ENCODE measurements at places on chromosomes 4 and X.

DNA sequence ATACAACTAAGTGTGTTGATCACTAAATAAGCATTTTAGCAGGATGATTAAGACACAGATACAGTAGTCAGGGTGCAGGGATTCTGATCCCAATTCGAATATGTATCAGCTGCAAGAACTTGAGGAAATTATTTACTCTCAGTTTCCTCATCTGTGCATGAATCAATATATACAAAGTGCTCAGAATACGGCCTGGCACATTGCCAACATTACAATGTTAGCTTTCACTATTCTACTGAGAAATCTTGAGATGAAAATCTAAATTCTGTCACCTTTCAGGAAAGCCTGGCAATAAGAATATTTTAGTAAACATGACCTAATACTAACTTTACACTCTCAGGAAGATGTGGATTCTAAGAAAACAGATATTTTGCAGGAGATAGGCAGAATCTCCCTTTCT lies 1001.6 kb upstream of the IGFBP7 start:
- no peak for DNase-seq

DNA sequence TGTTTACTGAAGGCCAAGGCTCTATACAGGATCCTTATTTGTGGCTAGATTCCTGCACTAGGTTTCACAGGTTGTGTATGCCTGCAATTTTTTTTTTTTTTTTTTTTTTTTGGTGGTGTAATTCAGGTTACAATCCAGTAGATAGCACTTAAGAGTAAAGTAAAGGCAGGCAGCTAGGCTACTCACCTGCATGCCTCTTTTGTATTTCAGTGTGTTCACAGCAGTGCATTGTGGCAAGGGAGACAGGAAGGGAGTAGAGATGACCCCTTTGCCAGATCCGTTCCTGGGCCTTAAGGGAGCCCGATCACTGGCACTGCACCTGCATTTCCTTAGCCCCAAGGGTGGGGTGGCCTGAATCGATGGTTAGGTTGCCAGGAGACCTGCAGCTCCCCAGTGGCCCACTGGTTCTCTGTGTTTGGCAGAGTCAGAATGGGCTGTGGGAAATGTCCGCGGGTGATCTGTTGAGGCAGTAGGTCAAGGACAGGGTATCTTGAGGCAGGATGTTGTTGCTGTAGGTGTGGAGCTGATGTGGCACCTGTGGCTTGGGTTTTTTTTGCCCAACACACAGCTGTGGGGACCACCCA lies 374.9 kb upstream of the AADAT start:
- no peak for DNase-seq

GRCh38 chr4:10526429-10527222 lies 69.4 kb upstream of the ZNF518B start:
- DNase-seq: no peak

- no peak for DNase-seq
These were observed 548.7 kb downstream of the DACH2 start for GRCh38 chrX:86696951-86697350.

GRCh38 chrX:132393485-132393884 lies 95.4 kb downstream of the MBNL3 start:
- DNase-seq: no peak

GRCh38 chrX:40086569-40087335 lies 11.0 kb downstream of the BCOR start:
- no peak for DNase-seq

DNA sequence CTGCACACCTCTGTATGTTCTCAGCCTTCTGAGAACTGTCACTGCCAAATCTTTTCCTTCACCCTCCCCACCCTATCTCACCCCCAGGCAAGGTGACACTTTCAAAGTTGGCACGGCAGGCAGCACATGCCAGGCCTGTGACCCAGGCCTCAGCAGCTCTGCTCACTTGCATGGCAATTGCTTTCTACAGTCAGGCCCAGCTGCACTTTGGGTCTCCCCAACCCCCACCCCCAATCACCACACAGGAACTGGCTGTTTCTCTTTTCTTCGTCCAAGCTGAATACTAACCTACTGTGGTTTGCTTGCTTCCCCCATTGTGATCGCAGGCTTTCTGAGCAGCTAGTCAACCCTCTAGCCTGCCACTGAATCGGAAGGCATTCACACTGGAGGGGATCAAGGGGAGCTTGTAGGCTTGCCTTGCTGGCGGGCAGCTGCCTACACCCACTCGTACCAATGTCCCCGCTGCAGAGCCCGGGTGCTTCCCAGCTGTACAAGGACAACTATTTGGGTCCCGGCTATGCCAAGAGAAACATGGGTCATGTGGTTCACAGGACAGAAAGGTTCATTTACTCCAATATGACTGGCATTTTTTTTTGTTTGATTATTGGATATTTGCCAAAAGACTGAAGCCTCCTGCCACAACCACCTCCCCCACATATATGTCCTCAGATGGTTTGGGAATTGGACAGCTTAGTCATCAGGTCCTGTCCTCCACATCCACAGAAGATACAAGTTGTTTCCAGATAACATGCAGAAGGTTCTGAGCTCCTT lies 28.1 kb downstream of the SLC25A43 start:
- DNase-seq: peak; percentile 76

DNA sequence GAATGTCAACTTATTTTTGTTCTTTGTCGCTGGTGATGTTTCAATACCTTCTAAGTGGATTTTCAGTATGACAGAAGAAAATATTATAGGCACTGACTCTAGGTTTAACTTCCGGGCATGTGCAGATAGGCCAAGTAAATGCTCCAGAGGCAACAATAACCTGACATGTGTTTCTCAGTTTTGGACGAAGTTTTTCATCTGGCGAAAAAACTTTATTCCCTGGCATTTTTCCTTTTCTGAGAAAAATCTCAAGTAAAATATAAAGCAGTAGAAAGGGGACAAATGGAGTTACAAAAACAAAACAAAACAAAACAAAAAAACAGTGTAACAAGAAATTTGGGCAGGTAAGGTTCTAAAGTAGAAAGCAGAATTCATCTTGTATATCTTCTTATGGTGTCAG lies 173.5 kb downstream of the ANTXR2 start:
- DNase-seq: no peak

GRCh38 chrX:18210470-18210869 lies 10.2 kb downstream of the BEND2 start:
- DNase-seq: no peak

DNA sequence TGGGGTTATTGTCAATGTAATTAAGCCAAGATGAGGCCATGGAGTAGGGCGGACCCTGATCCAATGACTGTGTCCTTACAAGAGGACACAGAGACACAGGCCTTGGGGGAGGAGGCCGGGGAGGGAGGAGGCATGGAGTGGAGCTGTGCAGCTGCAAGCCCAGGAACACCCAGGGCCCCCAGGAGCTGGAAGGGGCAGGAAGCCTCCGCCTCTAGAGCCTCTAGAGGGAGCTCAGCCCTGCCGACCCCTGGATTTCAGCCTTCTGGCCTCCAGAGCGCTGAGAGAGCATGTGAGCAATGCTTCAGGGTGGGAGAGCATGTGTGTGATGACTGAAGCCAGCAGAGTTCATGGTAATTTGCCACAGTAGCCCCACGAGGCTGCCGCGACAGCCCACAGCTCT lies 234.6 kb downstream of the AFAP1 start:
- DNase-seq: peak; percentile 8

DNA sequence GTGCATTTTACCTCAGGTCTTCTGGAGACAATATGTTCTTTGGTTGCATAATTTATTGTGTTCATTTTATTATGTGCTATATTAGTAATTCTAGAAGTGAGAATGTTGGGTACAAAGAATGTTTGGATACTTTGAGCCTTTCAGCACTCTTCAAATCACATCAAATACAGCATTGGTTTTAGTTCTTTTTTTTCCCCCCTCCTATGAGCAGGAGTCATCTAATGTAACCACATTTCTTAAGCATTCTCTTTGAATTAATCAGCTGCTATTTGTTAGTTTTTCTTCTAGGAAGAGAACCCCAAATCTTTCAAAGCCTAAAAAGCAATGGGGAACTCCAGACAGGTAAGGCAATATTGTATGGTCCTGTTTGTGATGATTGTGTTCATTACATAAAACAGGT lies 46.7 kb downstream of the ARL9 start:
- DNase-seq: no peak

DNA sequence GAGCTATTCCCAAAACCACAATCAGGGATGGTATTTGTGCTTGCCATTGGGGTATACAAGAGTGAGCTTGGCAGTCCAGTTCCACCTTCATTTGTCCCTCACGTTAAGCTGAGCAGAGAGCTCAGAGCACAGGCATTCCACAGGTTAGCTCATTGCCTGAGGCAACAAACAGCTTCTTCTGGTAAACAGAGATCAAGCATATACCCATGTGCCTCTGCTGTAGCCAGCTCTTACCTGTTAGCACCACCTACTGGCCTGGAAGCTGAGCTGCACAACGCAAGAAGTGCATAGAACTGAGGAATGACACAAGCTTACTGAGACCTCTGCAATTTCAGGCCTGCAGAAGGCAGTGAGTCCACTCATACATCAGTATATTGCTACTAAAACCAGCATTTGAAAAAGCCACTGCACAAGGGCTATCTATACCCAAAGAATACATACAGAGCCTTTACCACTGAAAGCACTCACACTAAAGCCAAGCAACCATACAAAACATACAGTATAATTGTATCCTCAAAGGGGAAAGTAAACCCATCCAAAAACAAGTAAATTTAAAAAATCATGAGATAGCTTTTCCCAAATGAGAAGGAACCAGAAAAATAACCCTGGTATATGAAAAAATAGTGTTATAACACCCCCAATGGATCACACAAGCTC lies 258.3 kb upstream of the GABRA2 start:
- peak; percentile 72 for DNase-seq

DNA sequence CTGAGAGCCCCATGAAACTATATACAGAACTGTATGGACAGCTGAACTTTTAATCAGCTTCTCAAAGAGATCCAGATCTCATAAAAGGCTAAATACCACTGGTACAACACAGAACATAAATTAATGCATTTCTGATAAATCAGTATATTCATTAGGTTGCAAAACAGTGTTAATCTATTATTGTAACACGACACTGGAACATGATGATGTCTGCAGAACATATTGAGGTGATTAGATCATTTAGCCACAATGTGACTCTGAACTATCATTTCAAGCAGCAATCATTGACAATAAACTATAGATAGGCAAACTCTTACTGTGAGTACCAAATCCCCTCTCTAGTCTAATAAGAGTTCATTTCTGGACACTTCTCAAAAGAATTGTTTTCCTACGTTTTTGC lies 50.3 kb downstream of the GASK1B start:
- no peak for DNase-seq

DNA sequence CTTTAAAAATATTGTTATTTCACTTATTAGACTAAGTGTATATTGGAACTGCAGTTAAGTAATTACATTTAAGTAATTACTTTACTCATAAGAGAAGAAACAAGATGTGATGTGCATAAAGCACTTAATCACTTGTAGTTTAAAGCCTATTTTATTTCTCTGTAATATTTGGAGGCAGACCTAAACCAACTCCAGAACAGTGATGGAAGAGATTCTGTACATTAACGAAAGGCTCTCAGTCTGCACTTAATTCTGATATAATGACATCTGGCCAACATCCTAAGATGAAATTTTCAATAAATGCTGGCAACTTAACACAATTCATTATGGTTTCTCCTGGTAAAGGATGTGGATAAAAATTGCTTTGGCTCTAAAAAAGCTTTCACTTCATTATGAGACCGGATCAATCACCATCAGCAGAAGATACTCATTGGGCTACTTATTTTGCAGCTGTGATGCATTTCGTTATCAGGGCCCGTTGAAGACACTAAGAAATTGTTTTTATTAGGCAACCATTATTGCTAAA lies 342.6 kb downstream of the C4orf33 start:
- DNase-seq: no peak

DNA sequence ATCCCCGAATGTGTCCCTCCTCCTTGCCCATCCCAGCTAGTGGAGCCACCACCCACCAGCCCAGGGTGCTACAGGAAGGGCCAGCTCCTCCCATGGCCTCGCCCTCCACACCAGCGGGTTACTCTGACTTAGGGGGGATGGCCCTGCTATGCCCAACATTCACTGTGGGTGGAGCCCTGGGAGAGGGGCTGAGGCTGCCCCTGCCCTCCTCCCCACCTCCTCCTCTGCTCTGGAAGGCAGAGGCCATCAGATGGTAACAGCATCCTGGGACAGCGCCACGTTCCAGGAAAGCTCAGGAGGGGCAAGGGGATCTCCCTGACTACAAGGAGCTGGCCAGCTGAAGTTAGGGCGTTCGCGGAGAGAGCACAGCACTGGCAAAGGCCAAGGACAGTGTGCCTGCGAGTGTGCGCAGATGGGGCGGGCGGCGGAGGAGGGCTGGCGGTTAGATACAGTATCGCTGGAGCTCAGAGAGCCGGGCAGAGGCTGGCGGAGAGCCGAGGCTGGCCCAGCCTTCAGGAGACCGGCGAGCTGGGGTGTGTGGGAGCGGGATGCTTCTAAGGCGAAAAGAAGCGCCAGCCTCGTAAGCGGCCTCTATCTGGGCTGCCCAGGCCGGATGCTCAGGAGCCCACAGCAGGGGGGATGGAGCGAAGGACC lies 1.5 kb downstream of the JAKMIP1 start:
- DNase-seq: no peak

DNA sequence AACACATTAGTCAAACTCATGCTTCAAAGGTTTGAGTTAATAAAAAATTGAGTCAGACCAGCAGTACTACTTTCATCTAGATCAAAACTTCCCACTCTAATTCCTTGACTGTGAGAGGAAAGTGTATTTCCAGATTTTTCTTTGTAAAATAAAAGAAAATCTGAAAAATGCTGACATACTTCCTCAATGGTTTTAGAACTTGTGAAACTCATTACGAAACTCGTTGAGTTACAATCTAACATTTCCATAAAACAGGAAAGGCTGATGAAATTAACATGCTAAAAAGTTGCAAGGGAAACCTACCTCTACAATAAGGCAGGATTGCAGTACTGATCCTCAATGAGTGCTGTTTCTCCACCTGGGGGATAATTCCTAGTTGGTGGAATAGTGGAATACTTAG lies 217.8 kb upstream of the HCCS start:
- no peak for DNase-seq

- no peak for DNase-seq
These were observed 413.6 kb downstream of the TRIML1 start for GRCh38 chr4:188552741-188553275.

GRCh38 chr4:63620271-63620670 lies 789.0 kb downstream of the TECRL start:
- DNase-seq: no peak
